ENCODE measurements at places on chromosomes 2 and 18. TPM values are rescaled to one million over a fixed set of nuclear protein-coding genes. Genes with fewer than 3 reads are reported as not detected.

Gene BMP10
- total RNA-seq, result not detected

Gene KHK
- 1.7 TPM for total RNA-seq

- peak; percentile 31 for DNase-seq
Measured at GRCh38 chr2:7795778-7796563, 878.8 kb downstream of the RNF144A start.

DNA sequence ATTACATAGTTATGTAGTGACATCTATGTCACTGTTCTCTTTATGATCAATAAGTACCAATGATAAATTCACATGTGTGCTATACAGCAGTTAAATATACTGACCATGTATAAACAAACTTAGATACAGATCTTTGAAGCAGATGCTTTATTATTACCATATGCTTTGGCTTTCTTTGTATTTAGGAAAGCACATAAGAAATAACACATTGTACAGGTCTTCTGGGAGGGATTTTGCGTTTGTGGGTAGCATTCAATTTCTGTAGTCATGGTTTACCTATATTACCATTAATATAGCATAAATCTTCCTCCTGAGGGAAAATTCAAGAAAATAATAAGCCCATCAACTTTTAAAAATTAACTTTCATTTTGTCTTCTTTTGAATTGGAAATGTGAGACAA is 1.6 kb upstream of the PDE1A start:
- DNase-seq, result no peak

DNA sequence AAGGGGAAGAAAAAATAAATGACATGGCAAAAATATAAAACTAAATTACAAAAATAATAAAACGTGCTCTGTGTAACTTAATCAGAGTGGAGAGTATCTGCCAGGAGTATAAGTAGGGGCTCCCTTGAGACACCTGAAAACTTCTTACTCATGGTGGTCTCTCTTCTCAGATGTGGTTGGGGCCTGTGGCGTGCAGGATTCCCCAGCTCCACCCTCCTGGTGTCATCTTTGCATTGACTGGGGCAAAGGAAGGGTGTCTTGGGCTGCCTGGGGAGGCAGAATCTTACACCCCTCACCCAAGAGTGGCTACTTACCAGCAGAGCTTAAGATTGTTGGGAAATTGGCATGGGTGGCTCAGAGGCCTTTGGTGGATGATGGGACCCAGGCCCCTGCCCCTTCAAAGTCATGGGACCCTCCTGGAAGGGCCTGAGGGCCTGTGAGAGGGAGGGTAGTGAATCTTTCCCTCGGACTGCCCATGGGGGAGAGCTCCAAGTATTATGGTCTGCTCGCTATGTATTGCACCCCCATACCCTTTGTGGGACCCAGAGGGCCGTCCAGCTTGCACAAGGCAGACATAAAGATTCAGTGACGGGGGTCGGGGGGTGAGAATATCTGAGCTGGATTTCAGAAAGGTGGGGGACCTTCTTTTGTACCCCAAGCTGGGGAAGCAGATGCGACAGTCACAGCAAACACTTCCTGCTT is 6.9 kb upstream of the TRAF3IP1 start:
- DNase-seq, result no peak

DNA sequence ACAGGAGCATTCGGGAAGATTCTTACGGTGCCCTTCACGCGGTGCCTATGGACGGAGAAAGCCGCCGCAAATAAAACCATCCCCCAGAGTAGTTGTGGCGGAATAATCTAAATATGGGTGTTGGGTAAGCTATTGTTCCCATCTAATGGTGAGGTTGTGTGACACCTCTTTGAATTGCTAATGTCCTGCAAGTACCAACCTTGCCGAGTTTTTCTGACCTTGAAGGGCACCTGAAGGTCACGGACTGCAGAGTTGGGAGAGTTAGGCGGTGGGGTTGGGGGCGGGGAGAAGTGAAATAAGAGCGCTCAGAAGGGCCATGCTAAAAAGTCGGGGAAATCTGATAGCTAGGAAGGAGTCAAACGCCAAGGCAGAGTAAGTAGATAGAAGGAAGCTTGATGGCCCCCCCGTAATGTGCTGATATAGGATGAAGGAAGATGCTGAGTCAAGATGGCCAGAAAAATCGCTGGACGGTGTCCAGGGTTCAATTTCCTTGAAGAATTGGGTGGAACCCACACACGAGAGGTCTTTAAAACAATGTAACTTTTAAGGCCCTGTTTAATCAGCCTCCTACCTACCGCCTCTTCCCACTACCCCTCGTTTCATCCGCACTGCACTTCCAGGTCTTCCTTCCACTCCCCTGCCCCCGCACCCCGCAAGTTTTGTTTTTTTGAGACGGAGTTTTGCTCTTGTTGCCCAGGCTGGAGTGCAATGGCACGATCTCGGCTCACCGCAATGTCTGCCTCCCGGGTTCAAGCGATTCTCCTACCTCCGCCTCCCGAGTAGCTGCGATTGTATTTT is 600 bp downstream of the KATNAL2 start:
- peak; percentile 38 for DNase-seq

DNA sequence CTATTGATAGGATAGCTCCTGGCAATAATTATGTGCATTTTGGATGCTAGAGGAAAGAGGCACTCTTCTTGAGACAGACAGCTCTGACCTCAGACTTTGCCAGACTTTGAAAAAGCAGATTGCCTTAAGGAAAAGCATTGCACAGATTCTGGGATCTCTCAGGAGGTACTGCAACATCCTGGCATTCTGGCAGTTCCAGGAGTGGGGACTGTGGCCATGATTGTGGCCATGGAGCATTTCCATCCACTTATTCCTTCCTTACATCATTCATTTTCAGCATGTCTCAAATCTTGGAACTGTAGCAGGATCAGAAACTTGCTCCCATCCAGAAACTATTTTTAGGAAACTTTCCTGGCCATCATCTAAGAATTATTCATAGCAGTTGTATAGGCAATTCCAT is 144.9 kb upstream of the FOSL2 start:
- peak; percentile 19 for DNase-seq

GRCh38 chr2:201618744-201619662 is 24.3 kb downstream of the TMEM237 start:
- peak; percentile 70 for DNase-seq

DNA sequence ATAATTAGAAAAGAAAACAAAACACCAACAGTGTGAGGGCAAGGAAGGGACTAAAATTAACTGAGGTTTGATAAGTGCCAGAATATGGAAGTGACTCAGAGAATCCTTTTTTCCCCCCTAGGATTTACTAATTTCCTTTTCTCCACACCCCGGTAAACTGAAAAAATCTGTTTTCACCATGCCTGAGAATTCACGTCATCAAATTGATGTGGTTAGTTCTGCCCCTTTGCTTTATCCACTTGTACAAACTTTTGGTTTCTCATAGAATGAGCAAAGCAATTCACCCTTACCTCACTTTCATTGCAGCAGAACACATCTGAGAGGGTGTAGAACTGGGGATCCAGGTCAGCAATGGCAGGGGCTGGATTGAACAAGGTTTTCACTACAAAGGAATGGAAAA is 57.8 kb downstream of the RBKS start:
- peak; percentile 71 for DNase-seq

DNA sequence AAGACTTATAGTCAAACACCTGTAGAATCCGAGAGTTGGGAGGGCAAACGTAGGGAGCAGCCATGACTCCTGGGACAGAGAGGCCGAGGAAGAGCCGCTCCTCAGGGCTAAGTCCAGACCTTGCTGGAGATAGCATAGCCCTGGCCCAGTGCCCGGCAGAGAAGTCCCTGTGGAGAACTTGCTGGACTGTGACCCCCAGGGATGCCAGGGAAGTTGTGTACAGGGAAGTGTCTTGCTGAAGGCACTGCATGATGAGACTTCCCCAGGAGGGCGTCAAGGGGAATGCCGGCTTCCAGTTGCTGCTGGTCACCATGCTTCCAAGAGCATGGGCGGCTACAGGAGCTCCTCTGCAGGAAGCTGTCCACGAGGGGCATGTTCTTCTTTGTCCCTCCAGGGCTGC is 8.6 kb upstream of the CNDP1 start:
- no peak for DNase-seq

GRCh38 chr18:9738266-9738969 is 30.3 kb downstream of the RAB31 start:
- DNase-seq, result no peak
